ENCODE measurements at places on chromosomes 16 and 17. TPM values are rescaled to one million over a fixed set of nuclear protein-coding genes. Genes with fewer than 3 reads are reported as not detected.

DNA sequence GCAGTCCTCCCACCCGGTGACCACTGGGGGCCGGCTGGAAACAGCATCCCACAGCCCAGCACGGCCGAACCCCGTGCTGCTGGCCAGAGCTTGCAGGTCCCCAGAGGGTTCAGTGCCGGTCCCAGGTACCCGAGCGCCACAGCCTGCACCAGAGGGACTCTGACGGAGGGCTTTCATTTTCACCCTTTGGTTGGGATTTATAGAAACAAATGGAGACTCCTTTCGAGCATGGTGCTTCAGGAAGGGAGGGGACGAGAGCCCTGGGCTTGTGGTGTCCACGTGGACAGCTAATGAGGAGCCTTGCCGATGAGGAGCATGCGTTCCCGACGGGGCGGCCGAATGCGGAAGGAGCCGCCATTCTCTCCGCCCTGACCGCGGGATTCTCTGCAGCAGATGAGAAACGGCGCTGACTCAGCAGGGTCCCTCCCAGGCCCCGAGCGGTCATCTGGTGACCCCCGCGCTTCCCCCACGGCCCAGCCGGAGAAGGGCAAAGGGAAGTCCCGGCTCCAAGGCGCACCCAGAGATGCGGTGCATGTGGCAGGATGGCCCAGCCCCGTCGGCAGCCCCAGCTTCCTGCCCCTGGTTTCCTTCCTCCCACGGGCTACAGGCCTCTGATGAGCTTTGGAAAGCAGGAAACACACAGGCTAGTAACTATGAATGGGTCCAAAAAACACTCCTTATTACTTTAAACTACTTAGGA, 9.8 kb downstream of the SLC38A10 start:
- peak; percentile 84 for DNase-seq

DNA sequence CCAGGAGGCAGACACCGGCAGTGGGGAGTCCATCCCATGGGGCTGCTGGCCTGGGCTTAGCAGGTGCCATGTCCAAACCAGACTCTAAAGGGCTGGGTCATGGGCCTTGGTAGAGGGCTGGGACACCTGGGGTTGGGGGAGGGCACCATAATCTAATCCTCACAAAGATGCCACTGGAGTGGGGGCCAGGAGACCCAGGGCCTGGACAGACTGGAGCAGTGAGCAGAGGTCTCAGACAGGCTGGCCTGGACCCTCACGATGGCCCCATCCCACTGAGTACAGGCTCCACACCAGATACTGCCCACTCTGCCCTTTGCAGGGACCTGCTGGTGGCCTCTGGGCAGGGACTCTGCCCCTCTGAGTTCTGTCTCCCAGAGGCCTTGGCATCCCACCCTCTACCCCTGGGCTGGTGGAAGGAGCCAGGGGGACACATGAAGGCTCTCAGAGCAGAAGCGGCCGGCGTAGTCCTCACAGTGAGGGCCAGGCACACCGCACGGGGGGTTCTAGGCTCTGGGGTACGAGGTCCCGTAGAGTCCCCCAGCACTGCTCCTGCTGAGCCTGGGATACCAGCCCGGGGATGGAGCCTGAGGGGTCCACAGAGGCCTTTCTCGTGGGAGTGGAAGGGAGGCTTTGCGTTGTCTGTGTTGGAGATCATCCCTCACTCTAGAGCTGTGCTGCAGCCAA, 10.0 kb upstream of the SRRM2 start:
- DNase-seq: no peak

DNA sequence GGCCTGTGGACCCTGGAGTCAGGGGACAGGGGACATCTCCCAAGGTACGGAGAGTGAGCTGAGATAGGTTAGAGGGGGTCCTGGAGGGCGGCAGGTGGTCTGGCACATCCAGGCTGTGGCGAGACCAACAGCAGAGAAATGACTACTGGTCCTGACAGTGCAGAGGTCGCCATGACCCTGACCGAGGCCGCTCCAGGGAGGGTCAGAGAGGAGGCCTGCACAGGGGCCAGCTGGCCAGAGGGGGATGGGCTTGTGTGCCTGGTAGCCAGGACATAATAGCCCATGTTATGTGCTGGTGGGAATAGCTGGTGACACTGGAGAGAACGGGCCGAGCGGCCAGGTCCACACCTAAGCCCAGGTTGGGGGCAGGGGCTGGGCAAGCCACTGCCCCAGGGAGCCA, 40.6 kb upstream of the ZC3H18 start:
- DNase-seq: no peak

Gene OTOA
- 0.11 TPM for total RNA-seq

Gene FSCN2
- 0.38 TPM for total RNA-seq

DNA sequence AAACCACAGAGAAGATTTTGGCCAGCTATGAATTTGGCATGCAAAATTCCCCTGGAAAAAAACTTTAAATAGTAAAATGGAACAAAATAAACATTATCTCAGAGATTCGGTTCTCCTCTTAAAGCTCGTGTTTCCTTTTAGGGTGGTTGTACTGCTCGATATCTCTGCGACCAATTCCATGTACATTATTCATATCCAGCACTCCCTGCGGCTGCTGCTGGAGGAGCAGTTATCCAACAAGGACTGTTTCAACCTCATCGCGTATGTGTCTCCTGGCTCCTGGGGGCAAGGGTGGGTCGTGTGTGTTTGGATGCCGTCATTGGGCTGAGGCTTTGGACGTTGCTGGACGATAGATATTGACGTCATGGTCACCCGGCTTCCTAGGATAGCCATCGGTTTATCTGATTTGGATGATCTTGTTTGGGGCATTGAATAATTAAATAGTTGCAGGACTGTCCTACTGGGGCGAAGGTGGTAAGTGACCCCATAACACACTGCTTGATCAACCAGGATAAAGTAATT, 33.8 kb downstream of the VWA3A start:
- DNase-seq: no peak

- DNase-seq: no peak
Observed at GRCh38 chr17:34993031-34993430, 12.7 kb downstream of the LIG3 start.

DNA sequence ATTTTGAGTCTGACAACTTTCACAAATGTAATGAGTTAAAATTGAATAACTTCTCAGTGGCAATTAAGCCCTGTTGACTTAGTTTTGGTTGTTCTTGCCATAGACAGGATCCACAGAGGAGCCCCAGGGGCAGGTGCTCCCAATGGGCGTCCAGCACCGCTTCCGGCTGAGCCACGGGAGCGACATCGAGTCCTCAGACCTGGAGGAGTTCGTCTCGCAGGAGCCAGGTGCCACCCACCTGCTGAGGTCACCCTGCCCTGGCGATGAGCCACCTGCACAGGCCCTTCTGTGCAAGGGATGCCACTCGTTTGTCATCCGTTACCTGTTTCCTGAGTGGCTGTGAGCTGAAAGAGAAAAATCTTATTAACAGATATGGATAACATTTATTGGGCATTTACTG, 10.7 kb downstream of the CCDC40 start:
- DNase-seq: no peak

- no peak for DNase-seq
Observed at GRCh38 chr16:84048270-84048669, 5.7 kb upstream of the SLC38A8 start.

Data from left ventricle myocardium inferior (tissue), 1 donor.